ENCODE measurements at places on chromosomes 1 and 21.

GRCh38 chr1:19336543-19336942 lies 24.4 kb downstream of the SLC66A1 start:
- DNase-seq: no peak

DNA sequence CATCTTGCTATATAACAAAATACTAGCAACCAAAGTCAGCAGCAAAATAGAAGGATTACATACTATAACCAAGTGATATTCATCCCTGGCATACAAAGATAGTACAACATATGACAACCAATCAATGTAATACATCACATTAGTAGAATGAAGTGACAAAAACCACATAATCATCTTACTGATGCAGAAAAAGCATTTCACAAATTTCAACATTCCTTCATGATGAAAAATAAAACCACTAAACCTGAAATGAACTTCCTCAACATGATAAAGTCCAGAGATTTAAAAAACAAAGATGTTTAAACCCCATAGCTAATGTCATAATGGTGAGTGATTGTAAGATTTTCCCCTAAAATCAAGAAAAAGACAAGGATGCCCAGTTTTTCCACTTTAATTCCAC lies 18.6 kb downstream of the RO60 start:
- no peak for DNase-seq

DNA sequence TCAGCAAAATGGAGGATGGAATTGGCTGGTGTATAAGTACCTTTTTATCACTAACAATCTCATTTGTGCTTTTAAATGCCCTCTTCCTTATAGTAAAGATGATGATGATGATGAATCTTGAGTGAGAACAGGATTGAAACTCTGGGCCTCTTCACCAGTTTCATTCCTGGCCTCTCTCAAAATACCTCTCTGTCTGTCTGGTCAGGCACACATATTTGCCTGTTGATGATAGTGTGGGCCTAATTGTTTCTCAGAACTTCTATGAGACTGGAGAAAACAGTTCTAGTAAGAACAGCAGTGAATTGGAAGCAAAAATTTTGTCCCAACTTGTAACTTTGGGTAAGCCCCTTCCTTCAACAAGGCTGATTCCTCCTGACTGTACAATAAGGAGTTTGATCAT lies 94.4 kb upstream of the RGS4 start:
- no peak for DNase-seq

- DNase-seq: no peak
Observed at GRCh38 chr1:97501628-97502027, 419.2 kb downstream of the DPYD start.

GRCh38 chr1:30887485-30888315 lies 20.9 kb downstream of the SDC3 start:
- no peak for DNase-seq

- DNase-seq: no peak
Observed at GRCh38 chr1:94715321-94715720, 104.8 kb upstream of the SLC44A3 start.

- no peak for DNase-seq
Observed at GRCh38 chr21:40603774-40604173, 243.2 kb downstream of the DSCAM start.

GRCh38 chr1:47710329-47711071 lies 272.7 kb downstream of the FOXD2 start:
- no peak for DNase-seq

GRCh38 chr1:224673141-224673540 lies 57.0 kb downstream of the CNIH3 start:
- no peak for DNase-seq

DNA sequence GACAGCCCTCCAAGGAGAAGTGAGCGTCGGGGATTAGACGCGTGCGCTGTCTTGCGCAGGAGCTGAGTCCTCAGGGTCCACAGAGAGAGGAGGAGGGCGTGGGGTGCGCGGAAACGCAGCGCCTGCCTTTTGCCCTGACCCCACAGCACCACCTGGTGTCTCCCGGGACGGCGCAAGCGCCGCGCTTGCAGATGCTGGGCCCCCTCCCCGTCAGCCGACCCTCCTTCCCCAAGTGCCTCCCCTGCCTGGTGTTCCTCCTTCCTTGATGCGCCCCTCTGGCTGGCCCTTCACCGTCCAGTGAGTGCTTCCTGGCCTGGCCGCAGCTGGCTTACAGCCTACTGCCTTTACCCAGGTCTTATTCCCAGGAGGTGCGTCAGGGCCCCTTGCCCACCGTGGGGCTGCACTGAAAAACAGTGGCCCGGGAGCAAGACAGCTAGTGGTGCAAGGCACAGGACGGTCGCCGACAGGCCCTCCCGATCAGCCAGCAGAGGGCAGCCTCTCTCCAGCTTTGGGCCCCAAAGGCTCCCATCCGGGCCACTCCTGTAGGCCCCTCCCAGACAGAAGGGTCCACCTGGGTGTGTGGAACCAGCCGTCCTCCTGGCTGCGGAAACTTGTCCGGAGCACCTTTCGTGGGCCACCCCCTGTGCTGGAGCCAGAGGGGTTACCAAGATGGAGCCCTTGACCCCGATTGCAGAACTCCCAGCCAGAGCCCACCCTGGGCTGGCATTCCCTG lies 12.9 kb upstream of the PHLDA3 start:
- DNase-seq: peak; percentile 77

DNA sequence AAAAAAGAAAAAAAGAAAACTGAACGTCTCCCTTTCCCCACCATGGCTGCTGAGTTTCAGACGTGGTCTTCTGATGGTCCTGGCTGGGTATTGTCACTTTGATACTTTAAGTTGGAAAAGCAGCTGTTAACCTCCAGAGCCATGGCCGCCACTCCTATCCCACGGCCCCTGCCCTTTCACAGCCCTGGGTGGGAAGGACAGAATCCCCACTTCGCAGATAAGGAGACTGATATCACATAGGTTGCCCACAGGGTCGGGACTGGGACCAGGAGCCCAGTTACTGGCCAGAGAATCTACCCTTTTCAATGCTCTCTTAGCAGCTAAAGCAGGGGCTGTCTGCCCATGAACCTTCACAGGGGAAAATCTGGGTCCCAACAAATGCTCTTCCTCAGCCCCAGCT lies 16.8 kb downstream of the BMP8A start:
- no peak for DNase-seq

DNA sequence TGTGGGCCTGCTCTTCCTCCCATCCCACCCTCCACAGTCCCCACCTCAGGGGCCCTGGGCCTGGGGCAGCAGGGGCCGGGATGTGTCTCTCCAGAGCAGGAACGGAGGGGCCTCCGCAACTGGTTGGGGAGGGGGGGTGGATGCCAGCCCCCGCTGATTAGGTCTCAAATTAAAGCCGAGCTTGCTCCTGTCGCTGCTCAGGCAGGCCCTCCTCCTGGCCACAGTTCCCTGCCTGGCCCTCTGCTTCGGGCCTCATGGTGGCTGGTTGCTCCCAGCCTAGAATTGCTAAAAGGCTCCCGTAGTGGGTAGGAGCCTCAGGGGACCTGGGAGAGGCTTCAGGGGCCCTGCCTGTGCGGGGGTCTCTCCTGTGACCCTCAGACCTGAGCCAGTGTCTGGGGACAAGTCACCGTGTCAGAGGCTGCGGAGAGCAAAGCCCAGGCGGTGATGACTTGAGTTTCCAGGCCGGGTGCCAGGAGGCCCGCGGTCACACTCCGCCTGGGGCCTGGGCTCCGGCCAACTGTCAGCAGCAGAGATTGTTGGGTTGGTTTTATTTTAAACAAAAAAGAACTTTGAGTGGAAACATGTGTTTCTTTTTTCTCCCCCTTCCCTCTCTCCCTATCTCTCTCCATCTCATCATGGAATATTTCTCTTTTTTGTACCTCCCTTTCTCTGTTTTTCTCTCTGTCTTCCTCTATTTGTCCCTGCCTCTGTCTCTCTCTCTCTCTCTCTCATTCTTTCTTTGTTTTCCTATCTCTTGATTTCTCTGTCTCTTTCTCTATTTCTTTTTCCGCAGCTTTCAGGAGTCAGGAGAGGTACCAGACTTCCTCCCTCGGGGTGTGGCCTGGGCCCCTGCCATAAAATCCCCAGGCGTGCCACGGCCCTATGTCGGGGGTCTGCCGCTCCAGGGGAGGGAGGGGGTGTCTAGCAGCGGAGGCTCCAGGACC lies 20.0 kb upstream of the EPHA2 start:
- no peak for DNase-seq

- DNase-seq: peak; percentile 36
Observed at GRCh38 chr1:119829625-119830024, 18.4 kb upstream of the REG4 start.

GRCh38 chr1:6956488-6957159 lies 171.4 kb downstream of the CAMTA1 start:
- DNase-seq: peak; percentile 73

DNA sequence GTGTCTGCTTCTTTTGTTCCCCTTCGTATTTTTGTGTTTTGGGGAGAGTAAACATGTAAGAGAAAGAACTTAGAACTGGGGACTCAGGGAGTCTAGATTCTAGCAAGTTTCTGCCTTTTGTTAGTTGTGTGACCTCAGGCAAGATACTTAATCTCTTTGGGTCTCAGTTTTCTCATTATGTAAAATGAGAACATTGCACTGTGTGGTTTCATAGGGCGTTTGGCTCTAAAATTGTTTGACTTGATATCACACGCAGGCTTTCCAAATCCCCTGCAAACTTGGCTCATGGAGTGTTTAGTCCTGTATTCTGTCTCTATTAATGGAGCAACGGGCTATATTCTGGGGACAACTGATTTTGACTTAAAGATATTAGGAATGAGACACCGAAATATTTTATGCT lies 57.7 kb downstream of the NTNG1 start:
- no peak for DNase-seq

GRCh38 chr1:72271555-72272085 lies 10.7 kb downstream of the NEGR1 start:
- no peak for DNase-seq

- DNase-seq: no peak
Observed at GRCh38 chr1:197677752-197678295, 97.5 kb downstream of the DENND1B start.

DNA sequence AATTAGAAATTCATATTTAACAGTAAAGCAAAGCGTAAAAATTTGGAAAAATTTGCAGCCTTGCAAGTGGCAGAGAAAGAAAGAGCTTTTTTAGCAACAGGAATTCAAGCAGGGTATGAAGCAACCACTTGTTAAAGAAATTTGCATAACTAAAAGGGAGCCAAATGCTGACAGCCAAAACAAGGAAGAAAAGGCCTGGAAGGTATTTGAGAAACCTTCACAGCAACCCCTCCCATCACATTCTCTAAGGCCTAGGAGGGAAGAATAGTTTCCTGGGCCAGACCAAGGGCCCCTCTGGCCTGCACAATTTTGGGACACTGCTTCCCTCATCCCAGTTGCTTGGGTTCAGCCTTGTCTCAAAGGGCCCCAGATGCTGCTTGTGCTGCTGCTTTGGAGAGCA lies 672.4 kb upstream of the TMPRSS15 start:
- DNase-seq: no peak

DNA sequence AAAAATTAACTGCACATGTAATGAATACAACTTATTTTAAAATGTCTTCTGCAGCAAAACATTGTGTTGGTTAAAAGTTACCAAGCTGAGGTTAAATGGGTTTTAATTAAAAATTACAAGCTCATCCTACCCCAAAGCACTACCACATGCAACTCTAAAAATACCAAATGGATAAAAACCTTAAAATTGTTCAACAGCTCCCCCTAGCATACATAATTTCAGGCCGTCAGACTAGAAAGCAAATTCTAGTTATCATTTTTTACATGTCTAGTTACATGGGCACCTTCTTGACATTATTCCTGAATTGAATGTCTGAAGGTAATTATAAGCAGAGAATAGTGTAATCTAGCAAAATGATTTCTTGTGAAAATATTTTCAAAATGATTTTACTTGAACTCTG lies 176.5 kb downstream of the C1orf21 start:
- no peak for DNase-seq

DNA sequence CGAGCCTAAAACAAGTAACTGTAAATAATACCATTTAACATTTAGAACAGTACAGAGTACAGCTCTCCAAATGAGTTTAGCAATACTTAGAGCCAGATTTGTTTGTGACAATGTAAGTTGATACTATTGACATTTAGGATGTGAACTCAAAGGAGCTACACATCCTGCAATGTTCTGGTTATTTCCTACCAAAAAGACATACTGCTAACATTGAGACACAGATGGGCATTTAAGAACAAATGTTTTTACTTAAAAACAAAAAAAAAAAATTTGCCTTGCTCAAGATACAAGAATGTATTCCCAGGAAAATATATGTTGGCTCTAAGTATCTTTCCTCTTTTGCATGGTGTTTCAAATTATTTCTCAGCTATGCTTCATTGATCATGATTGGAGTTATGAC lies 1464.8 kb upstream of the PRMT6 start:
- DNase-seq: no peak

GRCh38 chr21:42162831-42163510 lies 56.0 kb upstream of the ABCG1 start:
- no peak for DNase-seq

- DNase-seq: peak; percentile 66
Observed at GRCh38 chr1:45326627-45327623, at the start of gene HPDL. TSS of gene HPDL (plus strand) at chr1:45326895. CDS start at chr1:45327149, 254 bp downstream.

DNA sequence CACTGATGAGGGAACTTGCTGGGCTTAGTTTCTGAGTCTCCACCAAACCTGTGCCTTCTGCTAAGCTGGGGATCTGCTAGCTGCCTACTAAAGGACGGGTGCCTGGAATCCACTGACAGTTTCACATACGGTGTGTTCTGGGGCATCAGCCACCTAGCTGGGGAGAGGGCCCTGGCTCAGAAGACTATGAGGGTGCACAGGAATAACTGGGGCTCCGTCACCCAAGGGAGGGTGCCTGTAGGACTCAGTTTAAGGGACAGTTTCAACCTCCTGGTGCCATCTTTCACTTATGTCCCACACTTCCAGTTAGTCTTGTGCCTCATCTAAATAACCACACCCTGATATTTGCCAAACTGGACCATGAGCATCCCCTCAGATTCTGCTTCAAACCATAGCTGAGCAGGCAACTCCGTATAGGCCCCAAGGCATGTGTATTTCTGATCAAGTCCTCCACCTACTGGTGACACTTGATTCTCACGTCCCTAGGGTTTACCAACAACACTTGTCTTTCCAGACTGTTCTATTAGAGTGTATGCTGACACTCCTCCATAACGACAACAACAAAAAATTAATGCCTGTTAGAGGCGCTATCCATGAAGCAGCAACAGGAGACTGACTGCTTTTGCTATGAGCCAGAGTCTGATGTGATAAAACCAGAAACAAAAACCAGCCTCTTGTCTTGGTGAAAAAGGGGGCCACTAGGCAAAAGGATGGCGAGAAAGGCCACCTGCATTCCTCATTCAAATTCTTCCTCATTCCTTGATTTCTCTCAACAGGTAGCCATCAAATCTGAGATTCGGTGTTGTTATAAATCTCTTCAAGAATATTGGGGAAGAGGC lies 55.0 kb upstream of the PAXBP1 start:
- DNase-seq: no peak

GRCh38 chr1:160070243-160071163 lies 543 bp upstream of the KCNJ10 start:
- peak; percentile 77 for DNase-seq

DNA sequence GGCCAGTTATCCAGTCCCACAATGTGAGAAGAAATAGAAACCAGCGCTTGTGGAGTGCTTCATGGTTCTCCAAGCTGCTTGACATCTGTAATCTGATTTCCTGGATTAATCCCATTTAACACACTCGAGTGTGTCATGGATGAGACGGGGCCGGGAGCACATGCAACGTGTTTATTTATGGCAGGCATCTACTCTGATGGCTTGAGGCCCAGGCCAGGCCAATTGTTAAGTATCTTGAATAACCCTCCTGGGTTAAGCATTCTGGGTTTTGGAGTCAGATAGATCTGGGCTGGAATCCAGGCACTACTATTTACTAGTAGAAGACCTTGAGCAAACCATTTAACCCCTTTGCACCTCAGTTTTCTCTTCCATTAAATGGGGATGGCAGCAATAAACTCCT lies 37.5 kb upstream of the LAPTM5 start:
- no peak for DNase-seq

GRCh38 chr1:10765304-10765703 lies 31.1 kb downstream of the CASZ1 start:
- no peak for DNase-seq
